WTC11 (cell line): ENCODE measurements at places on chromosomes 7 and 10.

DNA sequence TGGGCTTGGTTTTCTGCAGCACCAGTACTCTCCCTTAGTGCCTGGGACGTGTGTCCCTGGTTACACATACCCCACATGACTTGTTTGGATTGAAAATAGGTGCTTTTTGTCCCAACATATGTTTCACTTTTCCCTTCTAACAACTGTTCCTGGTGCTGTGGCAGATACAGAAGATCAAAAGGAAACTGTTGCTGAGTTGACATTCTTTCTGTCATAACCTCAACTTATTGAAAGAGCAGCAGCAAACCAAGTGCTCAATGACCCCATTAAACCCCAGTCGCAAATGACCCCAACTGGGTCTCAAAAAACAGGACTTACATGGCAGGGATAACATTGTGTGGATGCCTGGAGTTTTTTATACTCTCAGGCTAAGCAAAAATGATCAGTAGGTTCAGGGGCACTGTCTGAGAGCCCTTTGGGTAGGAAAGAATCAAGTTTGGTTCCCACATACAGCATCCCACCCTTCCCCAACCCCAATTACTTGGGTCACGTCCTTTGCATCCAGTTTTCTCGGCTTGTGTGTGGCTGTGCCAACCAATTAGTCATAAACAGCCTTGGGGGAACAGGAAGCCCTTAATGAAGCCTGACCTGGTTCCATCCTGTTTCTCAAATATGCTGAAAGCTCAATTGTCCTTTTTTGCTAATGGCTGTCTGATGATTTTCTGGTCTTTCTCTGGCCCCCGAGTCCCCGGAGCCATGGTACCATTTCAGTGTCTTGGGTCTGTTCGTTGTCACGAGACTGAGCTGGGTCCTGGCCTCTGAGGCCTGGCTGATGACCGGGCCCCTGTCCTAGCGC is 4.9 kb downstream of the HKDC1 start:
- no peak for DNase-seq

GRCh38 chr7:45509222-45509621 is 64.9 kb upstream of the ADCY1 start:
- DNase-seq: no peak

DNA sequence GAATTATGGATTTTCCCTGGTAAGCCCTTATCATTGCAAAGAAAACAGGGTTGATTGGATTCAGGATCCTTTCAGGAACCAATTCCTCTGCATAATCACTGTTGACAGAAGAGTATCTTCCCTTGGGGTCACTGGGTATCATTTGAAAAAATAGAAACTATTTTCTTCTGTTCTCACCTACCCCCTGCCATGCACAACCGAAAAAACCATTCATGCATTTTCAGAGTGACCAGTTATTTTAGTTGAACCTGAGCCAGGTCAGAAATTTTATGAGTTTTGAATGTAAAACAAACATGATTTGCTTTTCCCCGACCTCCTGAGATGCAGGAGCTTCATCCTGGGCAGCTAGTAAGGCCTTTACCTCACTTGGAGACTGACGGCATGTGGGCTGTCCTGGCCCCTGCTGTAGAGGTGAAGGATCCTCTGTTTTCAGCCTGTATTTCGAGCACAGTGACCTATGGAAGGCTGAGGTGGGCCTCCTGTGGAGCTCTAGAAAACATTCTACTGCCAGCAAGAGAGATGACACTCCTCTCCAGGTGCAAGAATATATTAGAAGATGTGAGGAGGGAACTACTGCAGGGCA is 30.1 kb downstream of the TMEM178B start:
- DNase-seq: no peak

DNA sequence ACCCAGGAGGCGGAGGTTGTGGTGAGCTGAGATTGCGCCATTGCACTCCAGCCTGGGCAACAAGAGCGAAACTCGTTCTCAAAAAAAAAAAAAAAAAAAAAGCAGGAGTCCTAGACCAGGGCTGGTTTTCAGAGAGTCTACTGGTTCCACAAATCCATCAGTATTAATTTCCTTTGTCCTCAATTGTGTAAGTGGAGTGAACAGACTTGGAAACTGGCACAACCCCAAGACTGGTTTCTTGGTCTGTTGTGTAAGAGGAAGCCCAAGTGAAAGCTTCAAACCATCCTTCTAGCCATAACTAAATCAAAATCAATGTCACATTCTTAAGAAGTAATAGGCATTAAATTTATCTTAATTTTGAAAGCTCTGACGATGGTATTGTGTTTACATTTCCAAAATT is 213.6 kb downstream of the DGKI start:
- no peak for DNase-seq

DNA sequence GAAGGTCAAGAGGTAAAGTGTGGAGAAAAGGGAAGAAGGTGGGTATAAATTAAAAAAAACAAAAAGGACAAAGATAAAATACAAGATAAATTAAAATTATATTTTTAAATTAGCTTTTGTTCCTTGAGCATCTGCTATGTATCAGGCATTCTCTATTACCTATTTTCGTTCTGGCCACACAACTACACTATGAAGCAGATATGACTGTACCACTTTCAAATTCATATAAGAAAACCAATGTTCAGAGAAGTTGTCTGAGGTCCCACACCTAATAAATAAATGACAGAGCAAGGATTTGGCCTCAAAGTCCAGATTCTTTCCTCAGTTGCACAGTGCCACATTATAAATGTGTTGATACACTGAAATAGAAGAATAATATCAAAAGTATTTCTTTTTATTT is 103.8 kb upstream of the PCDH15 start:
- DNase-seq: no peak

DNA sequence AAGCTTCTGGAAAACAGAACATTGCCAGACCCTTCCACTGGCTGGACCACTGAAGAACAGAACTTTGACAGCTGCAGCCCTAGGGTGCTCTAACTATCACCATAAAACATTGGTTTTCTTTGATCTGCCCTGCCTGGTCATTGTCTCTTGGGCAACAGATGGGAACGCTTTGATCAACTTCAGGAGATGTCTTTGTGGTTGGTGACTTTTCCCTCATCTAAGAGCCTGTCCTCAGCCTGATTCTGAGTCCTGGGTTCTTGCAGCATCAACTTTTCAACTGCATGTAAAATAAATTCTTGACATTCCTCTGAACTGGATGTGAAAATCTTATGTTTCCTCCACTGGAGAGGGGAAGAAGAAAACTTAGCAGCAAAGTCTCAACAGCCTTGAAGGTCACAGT is 53.1 kb upstream of the ZNRF2 start:
- DNase-seq: no peak

DNA sequence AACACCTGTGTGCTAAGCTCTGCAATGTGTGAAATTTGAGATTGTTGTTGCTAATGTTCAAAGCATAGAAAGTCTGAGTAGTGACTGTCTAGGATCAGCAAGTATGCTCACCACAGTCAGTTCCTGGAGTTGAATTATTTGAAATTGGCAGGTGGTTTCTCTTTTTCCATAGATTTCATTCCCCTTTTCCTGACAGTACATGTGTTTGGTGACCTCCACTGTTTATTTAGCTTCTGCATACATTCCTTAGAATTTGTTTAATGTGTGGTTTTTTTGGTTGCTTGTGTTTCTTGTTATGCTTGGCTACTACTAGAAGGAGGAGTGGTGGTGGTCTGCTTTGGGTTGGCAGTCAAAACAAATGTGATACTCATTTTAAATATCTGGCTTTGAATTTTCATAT is 52.3 kb downstream of the FOXP2 start:
- no peak for DNase-seq
